ENCODE measurements at places on chromosomes 7 and 10.
A peak's percentile ranks its signal among the peaks of the same experiment; 100 is the strongest.

DNA sequence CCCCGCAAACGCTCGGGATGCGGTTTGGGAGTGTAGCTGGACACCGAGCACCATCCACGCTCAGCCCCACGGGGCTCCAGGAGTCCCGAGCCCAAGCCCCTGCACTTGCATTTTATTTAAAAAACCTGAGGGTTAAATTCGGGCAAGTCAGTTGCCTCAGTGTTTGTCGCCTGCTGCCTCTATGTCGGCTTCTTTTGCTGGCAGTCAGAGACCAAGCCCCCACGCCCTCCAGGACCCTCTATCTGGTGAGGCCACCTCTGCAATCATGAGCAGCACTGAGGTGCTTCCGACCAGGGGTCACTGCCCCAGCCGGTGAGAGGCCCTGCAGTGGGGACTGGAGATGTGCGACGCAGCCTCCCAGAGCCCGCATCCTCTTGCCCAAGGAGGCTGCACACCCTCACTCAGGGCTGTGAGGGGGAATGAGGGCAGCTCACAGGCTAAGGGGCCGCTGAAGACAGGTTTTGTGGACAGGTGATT is 13.3 kb upstream of the ZNF273 start:
- no peak for DNase-seq

GRCh38 chr7:130369831-130370550 is 10.3 kb upstream of the CPA1 start:
- DNase-seq = no peak

GRCh38 chr7:97835296-97836138 is 36.7 kb downstream of the ASNS start:
- peak; percentile 25 for DNase-seq

DNA sequence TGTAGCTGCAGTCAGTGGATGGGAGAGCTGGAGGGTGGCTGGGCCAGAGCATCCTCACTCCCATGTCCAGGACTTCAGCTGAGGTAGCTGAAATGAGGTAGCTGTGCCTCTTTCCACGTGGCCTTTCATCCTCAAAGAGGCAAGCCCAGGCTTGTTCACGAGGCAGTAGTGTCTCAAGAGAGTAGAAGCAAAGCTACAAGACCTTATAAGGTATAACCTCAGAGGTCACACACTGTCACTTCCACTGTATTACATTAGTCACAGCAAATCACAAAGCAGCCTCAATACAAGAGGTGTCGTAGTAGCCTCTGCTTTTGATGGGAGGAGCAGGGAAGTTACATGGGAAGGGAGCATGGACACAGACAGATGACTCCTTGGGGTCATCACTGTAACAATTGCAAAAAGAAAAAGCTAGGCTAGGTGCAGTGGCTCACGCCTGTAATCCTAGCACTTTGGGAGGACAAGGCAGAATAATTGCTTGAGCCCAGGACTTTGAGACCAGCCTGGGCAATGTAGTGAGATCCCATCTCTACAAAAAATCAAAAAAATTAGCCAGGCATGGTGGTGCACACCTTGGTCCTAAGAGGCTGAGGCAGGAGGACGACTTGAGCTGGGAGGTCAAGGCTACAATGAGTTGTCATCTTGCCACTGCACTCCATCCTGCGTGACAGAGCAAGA is 97.5 kb downstream of the SKIDA1 start:
- DNase-seq = no peak

GRCh38 chr7:64947252-64948000 is 43.4 kb downstream of the ZNF117 start:
- no peak for DNase-seq
